ENCODE measurements at places on chromosomes 3 and 15.

GRCh38 chr3:155423526-155424322 lies 130.2 kb upstream of the STRIT1 start:
- no peak for DNase-seq

- DNase-seq = no peak
These were observed 4.7 kb upstream of the ARHGEF3 start for GRCh38 chr3:56806407-56806806.

- DNase-seq = no peak
These were observed 618 bp downstream of the PARL start for GRCh38 chr3:183884097-183884426.

- no peak for DNase-seq
These were observed 5.6 kb downstream of the ZBTB38 start for GRCh38 chr3:141373768-141374526.

DNA sequence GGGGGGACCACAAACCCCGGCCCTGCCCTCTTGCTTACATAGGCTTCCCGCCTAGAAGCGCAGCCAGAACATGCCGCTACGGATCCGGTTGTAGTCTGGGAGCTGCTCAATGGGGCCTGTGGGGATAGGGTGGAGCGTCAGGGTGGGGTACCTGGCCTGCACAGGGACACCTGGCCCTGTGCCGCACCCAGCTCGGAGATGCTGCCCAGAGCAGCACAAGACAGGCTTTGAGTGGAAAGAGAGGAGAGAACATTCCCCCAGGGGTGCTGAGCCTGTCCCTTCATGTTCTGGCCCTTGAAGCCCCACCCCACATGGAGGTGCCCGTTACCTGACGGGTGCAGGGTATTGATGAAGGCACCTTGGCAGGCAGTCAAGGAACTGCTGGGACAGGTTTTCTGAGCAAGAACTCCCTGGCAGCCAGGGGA lies 4.0 kb upstream of the COL7A1 start:
- no peak for DNase-seq

- no peak for DNase-seq
These were observed 41.1 kb upstream of the SEC61A1 start for GRCh38 chr3:128011140-128011539.

DNA sequence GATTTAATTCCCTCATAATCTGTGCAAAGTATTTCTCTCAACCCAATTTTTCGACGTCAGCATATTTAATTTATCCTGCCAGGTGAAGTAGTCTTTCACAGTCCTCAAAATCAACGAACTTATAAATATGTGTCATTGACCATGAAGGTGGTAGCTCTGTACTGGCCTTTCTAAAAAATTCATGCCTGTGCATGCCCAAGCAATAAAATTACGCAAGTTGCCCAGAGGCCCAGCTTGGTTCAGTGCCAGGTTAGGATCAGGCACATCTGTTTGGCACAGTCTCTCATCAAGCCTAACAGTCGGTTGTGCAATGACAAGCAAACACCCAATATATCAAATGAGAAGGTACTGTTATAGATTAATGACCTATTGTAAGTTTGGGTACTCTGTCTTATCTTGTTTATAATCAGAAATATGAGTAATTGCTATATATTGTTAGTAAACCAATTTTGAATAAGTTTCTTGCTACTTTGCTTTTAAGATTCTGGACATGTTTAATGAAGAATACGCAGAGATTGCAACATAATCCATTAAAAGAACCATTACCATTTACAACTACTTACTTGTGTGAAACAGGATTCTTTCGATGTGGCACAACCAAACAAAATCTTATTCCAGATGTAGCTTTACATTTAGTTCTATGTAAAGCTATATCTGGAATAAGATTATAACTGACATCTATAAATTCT lies 159.0 kb upstream of the IL12A start:
- no peak for DNase-seq

DNA sequence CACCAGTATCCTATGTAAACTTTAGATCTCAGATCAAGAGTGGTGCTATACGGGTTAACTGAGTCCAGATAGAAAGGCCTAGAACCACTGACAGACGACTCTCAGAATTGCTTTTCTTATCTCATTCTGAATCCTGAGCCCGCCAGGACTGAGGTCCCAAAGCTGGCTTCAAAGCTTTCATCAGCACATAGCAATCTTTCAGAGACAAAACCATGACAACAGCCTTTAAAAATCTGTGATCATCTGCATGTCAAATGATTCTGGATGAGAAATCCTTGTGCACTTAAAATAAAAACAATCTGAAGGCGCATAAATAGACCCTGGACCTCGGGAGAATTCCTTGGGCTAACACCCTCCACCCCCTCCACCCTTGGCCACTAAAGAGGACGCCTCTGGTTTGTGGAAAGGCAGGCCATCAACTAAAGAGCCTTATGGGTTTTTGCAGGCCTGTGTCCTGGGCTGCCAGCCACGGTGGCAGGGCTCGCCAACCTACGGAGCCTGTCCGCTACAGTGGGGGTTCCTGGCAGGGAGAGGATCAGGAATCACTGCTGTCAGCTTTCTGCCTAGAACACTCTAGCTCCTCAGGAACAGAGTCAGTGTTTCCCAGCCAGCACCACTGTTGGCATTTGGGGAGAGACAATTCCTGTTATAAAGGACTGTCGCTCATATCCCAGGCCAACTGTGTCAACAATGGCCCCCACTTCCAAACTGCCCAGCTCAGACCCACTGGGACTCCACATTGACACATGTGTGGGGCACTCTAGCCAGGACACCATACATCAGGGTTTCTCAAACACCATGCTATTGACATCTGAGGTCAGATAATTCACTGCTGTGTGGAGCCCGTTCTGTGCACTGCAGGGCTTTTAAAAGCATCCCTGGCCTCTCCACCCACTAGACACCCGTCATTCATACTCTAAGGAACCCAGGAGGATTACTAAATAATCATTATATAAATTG lies 20.2 kb downstream of the TLE3 start:
- no peak for DNase-seq

- no peak for DNase-seq
These were observed 521.2 kb downstream of the FOXP1 start for GRCh38 chr3:71062037-71062932.

DNA sequence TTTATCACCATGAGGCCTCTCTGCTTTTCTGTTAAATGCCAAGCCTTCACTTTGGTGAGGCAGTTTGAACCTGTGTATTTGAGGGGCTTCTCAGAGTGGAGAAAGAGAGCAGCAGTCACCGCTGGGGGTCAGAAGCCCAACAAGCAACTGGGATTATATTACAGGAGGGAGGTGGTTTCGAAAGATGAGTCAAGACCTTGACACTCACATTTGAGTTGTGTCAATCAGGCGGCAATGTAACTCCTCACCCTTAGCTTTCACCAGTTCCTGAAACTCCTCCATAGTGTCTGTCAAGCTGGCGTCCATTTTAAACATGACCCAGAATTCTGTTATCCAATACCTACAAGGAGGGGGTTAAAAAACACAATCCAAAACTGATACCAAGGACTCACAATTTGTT lies 46.5 kb downstream of the RASGRP1 start:
- DNase-seq = no peak

- DNase-seq = no peak
These were observed 36.9 kb upstream of the HERC1 start for GRCh38 chr15:63870487-63871209.

DNA sequence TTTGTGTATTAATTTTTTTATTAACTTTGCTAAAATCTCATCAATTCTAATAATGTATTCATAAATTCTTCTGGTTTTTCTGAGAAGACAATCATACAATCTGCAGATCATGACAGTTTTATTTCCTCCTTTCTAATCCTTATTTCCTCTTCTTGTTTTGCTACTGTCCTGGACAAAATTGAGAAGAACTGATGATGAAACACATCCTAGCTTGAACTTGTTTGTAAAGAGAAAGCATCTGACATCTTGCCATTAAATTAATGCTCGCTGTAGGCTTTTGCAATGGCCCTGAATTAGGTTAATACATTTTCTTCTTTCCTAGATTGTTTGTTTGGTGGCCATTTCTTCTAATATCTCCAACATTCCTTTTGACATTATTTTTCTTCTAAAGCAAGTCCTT lies 110.9 kb upstream of the TPM1 start:
- DNase-seq = no peak

DNA sequence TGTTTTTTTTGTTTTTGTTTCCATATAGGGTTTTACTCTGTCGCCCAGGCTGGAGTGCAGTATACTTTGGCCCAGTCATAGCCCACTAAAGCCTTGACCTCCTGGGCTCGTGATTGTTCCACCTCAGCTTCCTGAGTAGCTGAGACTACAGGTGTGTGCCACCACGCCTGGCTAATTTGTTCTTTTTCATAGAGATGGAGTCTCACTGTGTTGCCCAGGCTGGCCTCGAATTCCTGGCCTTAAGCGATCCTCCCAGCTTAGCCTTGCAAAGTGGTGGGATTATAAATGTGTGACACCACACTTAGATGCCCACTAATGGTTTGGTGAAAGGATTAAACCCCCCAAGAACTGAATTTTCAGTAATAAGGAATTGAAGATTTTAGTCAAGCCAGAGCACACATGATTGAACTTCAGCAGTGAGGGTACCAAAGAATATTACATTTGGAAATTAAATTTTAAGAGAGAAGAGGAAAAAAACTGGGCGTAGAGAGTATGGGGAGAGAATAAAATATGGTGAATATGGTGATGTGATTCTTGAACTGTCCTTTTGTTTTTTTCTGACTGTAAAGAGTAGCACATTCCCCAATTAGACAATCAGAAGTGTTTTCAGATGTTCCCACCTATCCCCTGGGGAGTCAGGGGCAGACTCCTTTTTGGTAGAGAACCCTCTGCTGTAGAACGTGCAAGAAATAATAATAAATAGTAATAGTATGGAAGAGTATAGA lies 208.1 kb downstream of the PTPRG start:
- no peak for DNase-seq

GRCh38 chr3:105513042-105513441 lies 146.3 kb downstream of the ALCAM start:
- DNase-seq = no peak

DNA sequence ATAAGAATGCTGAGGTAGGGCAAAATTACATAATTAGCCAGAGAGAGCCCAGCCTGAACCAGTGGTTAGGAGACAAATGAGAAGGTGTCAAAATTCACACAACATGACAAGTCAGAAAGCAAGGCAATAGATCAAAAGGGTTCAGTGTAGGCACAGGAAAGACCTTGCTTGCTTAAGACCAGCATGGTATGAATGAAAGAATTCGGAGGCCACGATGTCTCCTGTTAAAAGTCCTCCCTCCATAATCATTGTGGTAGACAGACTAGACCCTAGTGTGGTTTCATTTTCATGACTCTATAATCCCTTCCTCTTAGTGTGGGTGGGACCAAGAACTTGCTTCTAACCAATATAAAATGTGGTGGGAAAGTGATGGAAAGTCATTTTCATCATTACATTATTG lies 98.7 kb upstream of the ANKRD28 start:
- DNase-seq = no peak

GRCh38 chr3:124584552-124585391 lies 145.5 kb upstream of the UMPS start:
- no peak for DNase-seq

DNA sequence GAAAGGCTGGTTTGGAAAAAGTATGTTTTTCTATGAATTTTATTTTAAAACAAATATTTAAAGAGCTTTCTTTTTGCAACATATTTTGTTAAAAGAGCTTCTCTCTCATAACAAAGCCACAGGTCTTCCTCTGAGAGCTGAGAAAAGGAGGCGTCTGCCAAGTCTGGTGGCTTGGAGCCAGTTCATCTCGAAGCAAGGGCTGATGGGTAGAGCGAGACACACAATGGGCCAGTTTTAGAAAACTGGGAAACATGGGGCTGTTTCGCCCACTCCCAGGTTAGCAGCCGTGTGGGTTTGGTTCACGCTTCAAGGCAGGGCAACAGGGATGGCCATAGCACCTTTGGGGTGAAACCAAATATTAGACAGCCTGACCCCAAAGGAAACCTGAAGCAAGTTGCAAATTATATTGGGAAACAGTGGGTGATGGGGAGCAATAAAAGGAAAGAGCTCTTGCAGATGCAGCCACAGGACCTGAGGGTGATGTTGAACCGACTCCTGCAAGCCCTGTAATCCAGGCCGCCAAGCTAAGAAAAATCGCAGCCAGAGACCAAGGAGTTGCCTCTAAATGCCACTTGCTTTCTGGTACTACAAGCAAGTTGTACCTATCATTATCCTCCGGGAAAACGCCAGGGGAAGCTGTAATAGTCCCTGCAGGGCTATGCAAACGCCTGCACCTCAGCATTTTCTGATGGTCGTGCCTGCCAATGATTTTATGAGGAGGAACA lies 88.4 kb upstream of the GALNT15 start:
- DNase-seq = no peak

GRCh38 chr3:125129512-125129997 lies 73.8 kb upstream of the HEG1 start:
- no peak for DNase-seq

DNA sequence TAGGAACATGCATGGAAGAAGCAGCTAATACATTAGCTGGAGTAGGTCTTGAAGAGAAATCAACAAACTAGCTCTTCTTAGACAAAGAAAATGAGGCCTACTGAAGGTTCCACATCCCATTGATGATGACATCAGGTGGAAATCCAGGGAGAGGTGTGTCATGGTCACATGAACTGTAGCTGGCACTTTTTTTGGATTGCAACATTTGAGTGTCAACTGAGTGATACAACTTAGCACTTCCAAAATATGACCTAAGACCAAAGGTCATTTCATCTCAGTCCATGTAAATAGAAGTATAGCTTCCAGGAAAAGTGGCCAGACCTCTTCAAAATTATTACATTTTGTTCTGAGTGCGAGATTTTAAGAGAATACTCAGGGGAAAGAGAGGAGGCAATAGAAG lies 117.2 kb upstream of the MEIS2 start:
- no peak for DNase-seq

DNA sequence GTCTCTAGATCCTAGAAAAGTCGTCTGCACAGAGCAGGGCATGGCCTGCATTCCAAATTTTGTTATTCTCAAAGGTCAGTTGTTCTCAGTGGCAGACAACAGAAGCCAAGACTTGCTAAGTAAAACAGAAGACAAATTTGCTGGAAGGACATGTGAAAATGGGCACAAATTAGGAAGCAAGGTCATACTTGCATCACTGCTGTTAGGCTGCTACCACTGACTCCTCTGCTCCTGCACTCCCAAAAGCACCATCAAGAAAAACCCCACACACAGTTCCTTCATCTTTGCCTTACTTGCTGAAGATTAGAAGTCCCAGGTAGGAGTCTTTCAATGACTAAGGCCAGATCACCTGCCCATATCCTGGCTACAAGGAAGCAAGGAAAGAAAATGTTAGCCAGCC lies 69.9 kb upstream of the ATP2C1 start:
- DNase-seq = no peak

- DNase-seq = no peak
These were observed 31.0 kb upstream of the TM4SF4 start for GRCh38 chr3:149443545-149443912.

GRCh38 chr15:29870495-29871151 lies 48.4 kb upstream of the TJP1 start:
- no peak for DNase-seq

Data from GF-D8 (cell line).